NCI-H510A (cell line): ENCODE measurements at places on chromosomes 5 and 9.

- no peak for DNase-seq
Observed at GRCh38 chr9:97555164-97555563, 53.7 kb downstream of the TMOD1 start.

GRCh38 chr5:88829775-88830174 is 53.2 kb downstream of the MEF2C start:
- DNase-seq = no peak

DNA sequence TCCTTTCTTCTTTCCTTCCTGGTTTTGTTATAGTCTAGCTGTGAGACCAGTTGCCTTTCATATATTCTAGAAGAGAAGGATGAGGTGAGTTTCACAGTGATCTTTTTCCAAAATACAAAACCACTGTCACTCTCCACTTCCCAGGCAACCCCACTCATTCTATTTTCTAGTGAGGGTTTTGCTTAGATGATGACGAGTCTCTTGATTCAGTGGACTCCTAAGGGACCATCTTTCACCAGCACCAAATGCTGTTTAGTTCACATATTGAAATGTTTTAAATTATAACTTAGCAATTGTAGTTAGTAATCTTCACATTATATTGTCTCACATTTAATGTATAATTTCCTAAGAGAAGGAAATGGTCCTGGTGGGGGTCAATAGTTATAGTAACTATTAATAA is 25.2 kb downstream of the PIK3R1 start:
- DNase-seq = no peak

DNA sequence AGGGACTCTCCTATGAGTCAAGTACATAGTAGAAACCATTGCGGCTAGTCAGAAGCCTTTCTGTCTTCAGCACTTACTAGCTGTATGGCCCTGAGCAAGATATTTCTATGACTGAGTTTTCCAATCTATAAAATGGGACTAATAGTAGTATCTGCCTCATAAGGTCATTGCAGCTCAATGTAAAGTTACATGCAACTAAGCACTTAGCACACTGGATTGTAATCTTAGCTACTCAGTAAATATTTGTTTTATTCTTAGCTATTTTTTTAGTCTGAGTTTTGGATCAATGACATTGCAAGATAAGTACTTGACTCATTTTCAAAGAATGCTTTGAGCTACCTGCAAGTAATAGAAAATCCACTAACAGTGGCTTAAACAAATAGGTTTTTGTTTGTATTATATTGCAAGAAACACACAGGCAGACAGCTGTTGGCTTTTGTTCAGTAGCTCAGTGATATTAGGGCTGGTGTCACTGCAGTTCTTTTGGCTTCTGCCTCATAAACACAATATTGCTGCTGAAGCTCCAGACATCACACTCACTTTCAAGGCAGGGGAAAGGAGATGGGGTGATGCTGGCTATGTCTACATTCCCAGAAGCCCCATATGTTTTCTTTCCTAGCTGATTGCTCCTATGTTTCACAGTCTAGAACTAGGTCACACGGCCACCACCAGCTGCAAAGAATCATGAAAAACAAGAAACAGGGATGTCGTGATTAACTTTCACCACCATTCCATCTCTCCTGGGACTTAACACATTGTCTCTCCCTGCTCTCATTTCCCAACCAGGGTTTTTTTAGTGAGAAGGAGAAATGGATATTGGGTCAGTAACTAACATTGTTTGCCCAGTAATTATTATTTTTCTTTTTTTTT is 26.9 kb upstream of the FAT2 start:
- no peak for DNase-seq

- no peak for DNase-seq
Observed at GRCh38 chr5:28958581-28958980, 1920.2 kb upstream of the CDH9 start.

GRCh38 chr5:80246001-80246758 is 9.7 kb downstream of the SERINC5 start:
- DNase-seq = no peak

GRCh38 chr5:132253008-132253441 is 4.5 kb upstream of the PDLIM4 start:
- DNase-seq = peak; percentile 24

DNA sequence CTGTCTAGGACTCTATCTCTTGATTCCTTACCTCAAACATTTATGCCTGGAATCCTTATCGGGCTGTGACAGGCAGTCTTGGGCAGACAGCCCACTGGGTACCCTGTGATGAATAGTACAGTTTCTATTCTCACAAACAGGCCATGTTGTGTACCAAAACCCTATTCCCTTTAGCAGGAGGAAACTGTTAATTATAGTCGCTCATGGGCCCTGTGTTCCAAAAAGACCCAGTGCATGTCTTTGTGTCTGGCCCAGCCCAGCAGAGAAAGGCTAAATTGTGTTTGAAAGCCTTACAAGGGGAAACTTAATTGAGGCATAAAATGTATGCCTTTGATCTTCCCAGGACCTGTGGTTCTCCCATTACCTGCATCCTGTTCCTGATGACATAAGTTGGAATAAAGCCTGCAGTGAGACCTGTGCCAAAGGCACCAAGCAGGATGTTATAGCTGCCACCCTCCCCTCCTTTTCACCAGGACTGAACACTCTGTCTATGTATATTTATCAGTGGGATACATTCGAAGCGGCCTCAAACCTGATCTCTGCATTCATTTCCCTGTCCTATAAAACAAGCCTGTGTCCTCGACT is 43.3 kb downstream of the TLR4 start:
- no peak for DNase-seq
